ENCODE measurements at places on chromosomes 13 and 19.

- no peak for DNase-seq
Measured at GRCh38 chr19:40584007-40584406, 7.3 kb downstream of the SHKBP1 start.

- no peak for DNase-seq
Measured at GRCh38 chr19:55487924-55488687, at the start of gene SSC5D. TSS of gene SSC5D (plus strand) at chr19:55488436. CDS start at chr19:55488590, 154 bp downstream.

GRCh38 chr19:1263188-1263587 is 5.9 kb upstream of the CIRBP start:
- no peak for DNase-seq

GRCh38 chr13:79212064-79212619 is 193.9 kb downstream of the RBM26 start:
- DNase-seq: no peak

- no peak for DNase-seq
Measured at GRCh38 chr13:35700671-35701070, 224.2 kb upstream of the MAB21L1 start.

All from stimulated activated CD8-positive, alpha-beta memory T cell treated with anti-CD3 and anti-CD28 coated beads, Interleukin-7, amount 100 ng/mL, for 1 hour (primary cell).